ENCODE measurements at places on chromosomes 11 and 22. TPM values are rescaled to one million over a fixed set of nuclear protein-coding genes. Genes with fewer than 3 reads are reported as not detected.
A peak's percentile ranks its signal among the peaks of the same experiment; 100 is the strongest.

OR10D3 gene
- total RNA-seq = not detected

NCF4 gene
- 22.7 TPM for total RNA-seq

DLG2 gene
- total RNA-seq = 0.85 TPM

UBTFL1 gene
- total RNA-seq = not detected

ISX gene
- not detected for total RNA-seq

VSIG10L2 gene
- not detected for total RNA-seq

NCR3LG1 gene
- 0.42 TPM for total RNA-seq

DNA sequence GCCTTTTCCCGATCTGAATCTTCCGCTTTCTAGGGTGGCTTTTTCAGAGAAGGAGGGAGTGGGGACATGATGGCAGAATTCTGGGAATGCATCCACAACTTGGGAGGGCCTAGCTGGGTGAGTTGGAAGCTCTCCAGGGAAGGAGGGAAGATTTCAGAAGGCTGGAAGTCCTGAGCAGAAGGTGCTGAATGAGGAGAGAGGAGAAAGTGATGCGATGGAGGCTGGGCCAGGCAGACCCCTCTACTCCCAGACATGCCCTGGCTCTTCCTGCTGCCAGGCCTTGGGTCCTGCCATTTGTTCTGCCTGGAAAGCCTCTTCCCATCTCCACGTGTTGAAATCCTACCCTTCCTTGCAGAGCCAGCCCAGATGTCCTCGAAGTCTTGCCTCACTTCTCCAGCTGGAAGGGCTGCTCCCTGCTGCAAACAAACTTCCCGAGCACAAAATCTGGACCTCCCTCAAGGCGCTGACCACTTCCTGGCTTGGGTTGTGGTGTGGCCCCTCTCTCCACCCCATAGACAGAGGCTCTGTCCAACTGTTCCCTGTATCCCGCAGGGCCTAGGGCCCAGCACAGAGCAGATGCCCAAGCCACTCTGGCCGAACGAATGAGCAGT, 16.8 kb downstream of the LRRC32 start:
- DNase-seq = no peak

DNA sequence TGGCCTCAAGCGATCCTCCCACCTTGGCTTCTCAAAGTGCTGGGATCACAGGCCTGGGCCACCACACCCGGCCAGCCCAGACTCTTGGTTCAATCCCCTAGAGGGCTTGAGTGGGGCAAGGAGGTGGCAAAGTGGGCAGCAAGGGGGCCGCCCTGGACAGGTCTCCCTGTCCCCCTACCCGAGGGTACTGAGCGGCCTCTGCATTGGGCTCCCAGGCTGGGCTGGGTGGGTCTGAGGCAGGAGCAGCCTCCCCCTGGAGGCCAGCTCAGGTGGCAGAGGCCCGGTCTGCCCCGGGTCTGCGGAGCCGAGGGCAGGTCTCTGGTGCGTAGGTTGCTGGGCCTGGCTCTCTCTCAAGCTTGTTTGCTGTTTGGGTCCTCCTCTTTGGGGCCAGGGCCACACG, 22.4 kb upstream of the CCDC188 start:
- DNase-seq = no peak

- DNase-seq = no peak
Measured at GRCh38 chr22:47417699-47418098, 655.2 kb downstream of the TBC1D22A start.

- no peak for DNase-seq
Measured at GRCh38 chr22:27344546-27344945, 457.0 kb downstream of the MN1 start.

GRCh38 chr11:18731949-18732821, 6.2 kb upstream of the IGSF22 start:
- peak; percentile 71 for DNase-seq

- no peak for DNase-seq
Measured at GRCh38 chr11:29027436-29027835, 919.2 kb downstream of the METTL15 start.

DNA sequence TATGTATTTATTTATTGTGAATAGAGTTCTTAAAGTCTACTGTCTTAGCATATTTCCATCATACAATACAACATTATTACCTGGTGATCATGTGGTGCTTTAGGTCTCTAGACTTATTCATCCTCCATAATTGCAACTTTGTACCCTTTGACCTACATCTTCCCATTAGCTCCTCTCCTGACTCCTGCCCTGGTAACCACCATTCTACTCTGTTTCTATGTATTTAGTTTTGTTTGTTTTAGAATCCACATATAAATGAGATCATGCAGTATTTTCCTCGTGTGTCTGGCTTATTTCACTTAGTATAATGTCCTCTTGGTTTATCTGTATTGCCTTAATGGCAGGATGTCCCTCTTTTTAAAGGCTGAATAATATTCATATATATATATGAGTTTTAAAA, 22.7 kb downstream of the NCAM1 start:
- no peak for DNase-seq

DNA sequence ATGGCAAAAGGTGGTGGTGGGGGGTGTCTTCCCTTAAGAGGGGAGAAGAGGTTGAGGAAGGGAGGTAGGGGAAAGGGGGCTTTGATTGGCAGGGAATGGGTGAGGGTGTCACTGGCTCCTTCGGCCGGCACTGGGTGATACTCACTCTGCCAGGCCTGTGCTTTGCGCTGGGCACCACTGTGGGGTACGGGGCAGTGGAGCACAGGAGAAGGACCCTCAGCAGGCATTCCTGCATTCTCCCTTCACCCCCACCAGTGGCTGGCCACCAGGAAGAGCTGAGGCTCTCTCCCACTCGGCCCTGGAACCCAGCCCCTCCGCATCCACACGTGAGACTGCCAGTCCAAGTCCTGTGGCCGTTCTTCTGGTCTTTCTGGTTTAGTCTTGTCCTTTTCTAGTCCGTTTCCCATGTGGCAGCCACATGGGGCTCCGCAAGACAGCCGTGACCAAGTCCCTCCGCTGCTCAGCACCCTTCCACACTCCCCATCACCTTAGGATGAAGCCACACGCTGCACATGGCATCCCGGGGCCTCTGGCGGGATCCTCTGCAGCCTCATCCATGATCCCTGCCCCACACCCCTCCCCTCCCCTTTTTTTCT, 8.0 kb downstream of the CAPN5 start:
- no peak for DNase-seq

DNA sequence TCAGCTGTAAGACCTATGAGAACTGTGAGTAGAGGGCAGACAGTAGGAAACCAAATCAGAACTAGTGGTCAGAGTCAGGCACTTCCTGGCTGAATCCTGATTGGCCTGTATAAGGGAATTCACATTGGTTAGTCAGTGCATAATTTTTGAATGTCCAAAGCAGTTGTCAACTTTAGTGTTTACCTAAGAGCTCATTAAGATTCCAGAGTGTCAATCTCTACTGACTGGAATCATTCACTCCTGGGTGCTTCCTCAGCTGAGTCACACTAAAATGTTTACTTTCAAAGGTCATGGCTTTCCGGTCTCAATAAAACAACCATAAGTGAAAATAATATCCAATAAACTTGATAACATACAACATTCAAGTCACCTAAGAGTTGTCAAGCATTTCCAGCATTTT, 306.1 kb downstream of the C11orf87 start:
- DNase-seq = no peak

DNA sequence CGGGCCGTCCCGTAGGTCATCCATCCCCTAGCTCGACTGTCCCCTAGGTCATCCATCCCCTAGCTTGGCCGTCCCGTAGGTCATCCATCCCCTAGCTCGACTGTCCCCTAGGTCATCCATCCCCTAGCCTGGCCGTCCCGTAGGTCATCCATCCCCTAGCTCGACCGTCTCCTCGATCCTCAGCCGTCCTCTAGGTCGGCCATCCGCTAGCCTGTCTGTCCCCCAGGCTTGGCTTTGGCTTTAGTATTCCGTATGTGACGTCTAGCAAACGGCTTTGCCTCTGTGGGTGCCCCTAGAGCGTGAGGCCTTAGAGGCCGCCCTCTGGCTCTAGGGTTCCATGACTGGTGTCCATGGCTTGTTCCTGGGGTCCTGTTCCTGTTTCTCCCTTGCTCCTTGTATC, 40.6 kb upstream of the BID start:
- no peak for DNase-seq

GRCh38 chr11:130209128-130209932, 49.7 kb downstream of the ST14 start:
- DNase-seq = no peak

- DNase-seq = no peak
Measured at GRCh38 chr11:3627291-3627690, 14.5 kb downstream of the ART5 start.

DNA sequence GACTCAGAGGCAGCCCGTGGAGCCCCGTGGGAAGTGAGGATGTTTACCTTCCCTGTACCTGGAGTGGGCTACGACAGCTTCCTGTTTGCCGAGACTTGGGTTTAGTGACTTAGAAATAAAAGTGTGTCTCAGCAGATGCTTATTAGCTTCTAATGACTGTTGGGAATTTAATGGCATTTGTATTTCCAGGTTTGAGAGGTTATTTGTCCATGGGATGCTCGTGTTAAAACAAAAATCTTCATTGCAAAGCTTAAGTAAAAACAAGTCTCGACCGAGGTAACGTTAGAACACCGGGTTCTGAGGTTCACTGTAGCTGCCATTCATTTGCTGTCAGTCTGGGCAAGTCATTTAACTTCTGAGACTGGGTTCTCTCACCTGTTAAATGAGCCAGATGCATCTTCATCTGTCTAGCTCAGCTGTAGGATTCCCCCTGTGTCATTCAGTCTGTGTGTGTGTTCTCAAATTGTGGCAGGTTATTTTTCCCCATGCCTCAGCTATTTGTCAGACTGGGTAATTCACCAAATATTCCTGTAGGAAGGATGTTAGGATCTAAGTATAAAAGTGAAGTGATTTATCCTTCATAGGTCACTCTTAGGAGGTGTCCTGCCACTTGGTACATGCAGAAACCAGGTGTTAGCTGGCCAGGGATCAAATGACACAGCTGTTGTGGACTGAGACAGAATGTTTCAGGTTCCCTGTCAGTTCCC, 791 bp downstream of the EI24 start:
- DNase-seq = no peak

DNA sequence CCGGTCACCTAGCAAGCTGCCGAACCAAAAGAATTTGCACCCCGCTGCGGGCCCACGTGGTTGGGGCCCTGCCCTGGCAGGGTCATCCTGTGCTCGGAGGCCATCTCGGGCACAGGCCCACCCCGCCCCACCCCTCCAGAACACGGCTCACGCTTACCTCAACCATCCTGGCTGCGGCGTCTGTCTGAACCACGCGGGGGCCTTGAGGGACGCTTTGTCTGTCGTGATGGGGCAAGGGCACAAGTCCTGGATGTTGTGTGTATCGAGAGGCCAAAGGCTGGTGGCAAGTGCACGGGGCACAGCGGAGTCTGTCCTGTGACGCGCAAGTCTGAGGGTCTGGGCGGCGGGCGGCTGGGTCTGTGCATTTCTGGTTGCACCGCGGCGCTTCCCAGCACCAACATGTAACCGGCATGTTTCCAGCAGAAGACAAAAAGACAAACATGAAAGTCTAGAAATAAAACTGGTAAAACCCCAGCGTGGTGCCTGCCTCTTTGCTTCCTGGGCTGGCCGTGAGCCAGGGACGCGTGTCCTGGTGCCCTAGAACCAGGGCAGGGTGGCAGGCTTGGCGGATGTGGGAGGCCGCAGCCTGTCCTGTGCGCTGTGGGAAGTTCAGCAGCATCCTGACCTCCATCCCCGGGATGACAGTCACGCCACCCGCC, 13.2 kb downstream of the CCND1 start:
- no peak for DNase-seq

- no peak for DNase-seq
Measured at GRCh38 chr22:17786435-17787161, 12.3 kb upstream of the BID start.

DNA sequence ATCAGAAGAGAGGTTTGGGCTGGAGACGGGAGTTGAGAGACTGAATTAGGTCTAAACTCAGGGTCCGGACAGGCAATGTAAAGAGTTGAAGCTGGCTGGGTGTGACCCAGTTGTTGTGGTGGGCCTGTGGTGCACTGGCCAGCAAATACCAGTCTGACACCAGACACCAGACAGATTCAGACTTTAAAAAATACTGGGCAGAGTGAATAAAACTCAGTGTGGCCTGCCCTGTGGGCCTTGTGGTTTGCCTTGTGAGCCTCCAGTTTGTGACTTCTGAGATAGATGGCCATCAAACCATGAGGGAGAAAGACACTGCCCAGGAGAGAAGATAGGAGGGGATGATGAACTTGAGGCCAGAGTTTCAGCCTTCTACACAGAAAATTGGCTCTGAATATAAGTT, 25.8 kb downstream of the RCN1 start:
- no peak for DNase-seq

GRCh38 chr11:62909107-62909894, 11.9 kb downstream of the CHRM1 start:
- no peak for DNase-seq

GRCh38 chr11:78030429-78031325, 7.6 kb upstream of the KCTD14 start:
- DNase-seq = no peak

DNA sequence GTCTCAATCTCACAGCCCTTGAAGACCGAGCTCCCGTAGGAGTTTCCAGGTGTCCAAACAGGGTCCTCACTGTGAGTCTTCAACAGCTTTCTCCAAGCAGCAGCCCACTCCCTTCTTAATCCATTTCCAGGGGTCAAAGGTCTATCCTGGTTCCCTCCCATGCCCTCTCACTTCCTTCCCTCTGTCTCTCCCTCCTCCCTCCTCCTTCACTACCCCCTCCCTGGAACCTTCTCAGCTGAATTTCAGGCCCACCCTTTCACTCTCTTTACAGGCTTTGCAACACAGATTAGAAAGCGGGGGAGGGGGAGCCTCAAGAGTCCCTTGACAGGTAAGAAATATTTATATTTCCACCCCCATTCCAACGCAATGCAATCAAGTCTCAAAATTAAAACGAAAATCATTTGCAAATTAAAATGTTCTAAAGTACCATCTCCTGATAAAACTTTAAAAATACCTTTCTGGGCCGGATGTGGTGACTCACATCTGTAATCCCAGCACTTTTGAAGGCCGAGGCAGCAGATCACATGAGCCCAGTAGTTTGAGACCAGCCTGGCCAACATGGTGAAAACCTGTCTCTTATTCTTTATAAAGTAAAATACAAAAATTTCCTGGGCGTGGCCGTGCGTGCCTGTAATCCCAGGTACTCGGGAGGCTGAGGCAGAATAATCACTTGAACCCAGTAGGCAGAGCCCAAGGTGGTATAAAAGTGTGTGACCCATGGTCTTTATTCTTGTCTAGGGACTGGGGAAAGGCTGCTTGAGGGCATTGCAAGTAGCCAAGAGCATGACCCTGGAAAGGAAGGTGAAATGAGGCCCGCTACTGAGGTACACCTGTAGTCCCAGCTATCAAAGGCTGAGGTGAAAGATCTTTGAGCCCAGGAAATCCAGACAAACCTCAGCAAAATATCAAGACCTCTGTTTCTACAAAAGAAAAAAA, 865 bp upstream of the ZNF280A start:
- no peak for DNase-seq
